Lung (tissue), 17 donors: ENCODE measurements at places on chromosomes 6 and 20. TPM values are rescaled to one million over a fixed set of nuclear protein-coding genes. Genes with fewer than 3 reads are reported as not detected.

The EYS gene
- 0.34 TPM for total RNA-seq

DNA sequence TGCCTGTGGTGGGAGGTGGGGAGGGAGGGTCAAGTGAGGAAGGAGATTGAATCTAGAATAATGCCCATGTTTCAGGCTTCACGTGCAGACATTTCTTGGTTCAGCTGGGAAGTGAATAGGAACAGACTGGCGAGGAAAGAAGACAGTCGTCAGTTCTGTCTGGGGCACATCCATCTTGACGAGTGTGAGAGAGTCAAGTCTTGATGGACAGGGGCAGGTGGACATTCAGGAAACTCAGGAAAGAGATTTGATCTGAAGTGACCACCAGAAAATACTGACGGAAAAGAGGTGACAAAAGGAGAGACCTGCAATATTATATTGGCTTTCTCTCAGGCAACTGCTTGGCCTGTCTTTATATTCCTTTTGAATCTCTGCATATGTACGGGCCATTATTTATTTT, 68.6 kb downstream of the ESR1 start:
- no peaks in the 10 kb centered on the region for H3K4me1 ChIP-seq
- H3K4me3 ChIP-seq, result no peak overlapping the region
- DNase-seq, result no peak
- no peaks in the 10 kb centered on the region for H3K36me3 ChIP-seq
- H3K27ac ChIP-seq, result no peak overlapping the region

- H3K4me3 ChIP-seq, result no peak overlapping the region
- DNase-seq, result no peak
- H3K27me3 ChIP-seq, result no peaks in the 10 kb centered on the region
These were observed 76.3 kb downstream of the TMEM170B start for GRCh38 chr6:11613858-11614257.

- no peak overlapping the region for H3K27ac ChIP-seq
- H3K36me3 ChIP-seq, result no peaks in the 10 kb centered on the region
- no peaks in the 10 kb centered on the region for H3K4me1 ChIP-seq
- H3K4me3 ChIP-seq, result no peak overlapping the region
These were observed 225.9 kb upstream of the CDH4 start for GRCh38 chr20:61026173-61026572.

DNA sequence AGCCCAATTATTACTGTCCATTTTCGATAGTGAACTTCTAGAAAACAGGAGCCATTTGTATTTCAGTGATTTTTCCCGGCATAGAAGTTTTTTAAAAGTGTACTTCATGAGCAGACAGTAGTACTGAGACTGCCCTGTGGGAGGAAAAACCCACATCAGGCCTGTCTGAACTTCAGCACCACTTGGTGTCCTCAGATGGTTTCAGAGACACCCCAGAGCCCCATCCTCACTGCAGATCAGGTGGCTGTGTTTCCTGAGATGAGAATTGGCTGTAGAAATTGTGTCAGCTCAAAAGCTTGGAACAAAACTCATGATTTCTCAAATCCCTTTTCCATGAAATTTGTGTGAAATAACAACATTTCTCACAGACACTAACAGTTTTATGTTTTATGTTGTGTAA, 110.0 kb upstream of the RIN2 start:
- H3K27ac ChIP-seq, result no peak overlapping the region
- no peak overlapping the region for H3K4me3 ChIP-seq
- H3K4me1 ChIP-seq, result no peaks in the 10 kb centered on the region
- no peaks in the 10 kb centered on the region for H3K27me3 ChIP-seq
- DNase-seq, result no peak
- no peaks in the 10 kb centered on the region for H3K36me3 ChIP-seq
